D721Med (cell line): ENCODE measurements at places on chromosomes 3 and 15.

GRCh38 chr15:85614059-85614458 is 180.7 kb downstream of the KLHL25 start:
- DNase-seq: no peak

GRCh38 chr3:21041621-21042020 is 709.4 kb downstream of the ZNF385D start:
- DNase-seq: no peak

- no peak for DNase-seq
These were observed 5.4 kb downstream of the MUC4 start for GRCh38 chr3:195806211-195806915.

DNA sequence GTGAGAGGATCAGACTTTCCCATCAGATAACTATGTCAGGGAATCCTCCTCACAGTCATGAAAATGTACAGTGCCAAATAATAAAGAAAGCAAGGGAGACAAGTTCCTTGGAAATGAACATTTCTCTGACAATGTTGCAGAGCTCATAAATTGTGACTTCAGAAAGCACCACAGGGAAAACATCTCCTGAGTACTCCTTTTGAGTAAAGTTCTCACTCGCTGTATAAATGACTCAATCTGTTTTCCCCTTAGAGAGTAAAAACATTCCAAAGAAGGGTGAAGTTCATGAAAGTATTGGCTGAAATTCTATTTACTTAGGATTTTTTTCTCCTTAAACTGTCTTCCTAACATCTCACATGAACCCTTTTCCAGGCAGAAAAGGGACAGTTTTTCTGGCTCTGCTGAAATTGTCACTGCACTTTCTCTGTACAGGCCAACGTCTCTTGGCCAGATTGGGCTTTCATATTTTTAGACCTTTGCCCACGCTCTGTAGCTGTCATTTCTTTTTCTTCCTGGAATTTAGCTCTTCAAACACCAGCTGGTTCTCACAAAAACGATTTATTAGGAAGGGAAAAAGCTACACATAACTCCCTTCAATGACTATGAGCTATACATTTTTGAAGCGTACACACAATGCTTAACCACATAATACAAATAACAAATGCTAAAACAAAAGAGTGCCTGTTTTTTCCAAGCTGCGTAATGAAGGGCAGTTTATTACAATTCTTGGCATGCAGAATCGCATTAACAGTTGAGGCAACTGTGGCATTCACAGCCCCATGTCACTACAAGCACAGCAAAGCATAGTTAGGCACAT is 216.1 kb downstream of the ATP8B4 start:
- DNase-seq: no peak

- no peak for DNase-seq
These were observed 88.4 kb upstream of the ATP11B start for GRCh38 chr3:182704926-182705325.

DNA sequence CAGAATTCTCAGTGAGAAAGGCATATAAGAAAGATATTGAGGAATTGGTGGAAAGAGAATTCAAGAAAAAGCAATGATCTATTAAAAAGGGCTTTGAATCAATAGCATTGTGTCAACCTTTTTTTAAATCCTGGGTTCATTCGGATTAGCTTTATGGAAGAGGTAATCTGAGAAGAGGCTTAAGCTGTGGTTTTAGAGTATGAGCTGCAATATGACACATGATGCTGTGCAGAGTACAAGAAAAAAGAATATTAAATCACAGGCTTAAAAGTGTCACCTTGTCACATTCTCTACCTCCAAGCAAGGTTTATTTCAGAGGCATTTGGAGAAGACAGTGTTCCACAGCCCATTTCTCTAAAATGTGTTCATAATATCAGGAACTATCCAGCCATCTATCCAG is 128.9 kb downstream of the RTP4 start:
- no peak for DNase-seq

DNA sequence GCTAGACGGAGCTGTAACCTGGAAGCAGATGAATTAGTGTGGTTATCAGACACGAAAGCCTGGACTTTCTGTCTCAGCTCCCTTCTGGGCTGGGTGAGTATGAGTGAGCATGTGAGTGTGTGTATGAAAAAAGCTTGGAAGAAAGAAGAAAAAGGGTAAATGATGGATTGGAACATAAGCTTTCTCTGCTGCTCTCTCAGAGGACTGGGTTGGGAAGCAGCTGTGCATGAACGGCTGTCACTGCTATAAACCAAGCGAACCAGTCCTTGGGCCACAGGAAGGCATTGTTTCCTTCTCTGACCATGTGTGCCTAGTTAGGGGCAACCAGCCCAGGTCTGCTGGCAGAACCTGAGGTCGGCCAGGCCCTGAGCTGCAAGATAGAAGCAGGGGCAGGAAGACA is 37.0 kb downstream of the UMPS start:
- no peak for DNase-seq

- no peak for DNase-seq
These were observed 50.6 kb downstream of the AGTR1 start for GRCh38 chr3:148748283-148748682.

- DNase-seq: no peak
These were observed 68.4 kb downstream of the DPH6 start for GRCh38 chr15:35477312-35478262.

DNA sequence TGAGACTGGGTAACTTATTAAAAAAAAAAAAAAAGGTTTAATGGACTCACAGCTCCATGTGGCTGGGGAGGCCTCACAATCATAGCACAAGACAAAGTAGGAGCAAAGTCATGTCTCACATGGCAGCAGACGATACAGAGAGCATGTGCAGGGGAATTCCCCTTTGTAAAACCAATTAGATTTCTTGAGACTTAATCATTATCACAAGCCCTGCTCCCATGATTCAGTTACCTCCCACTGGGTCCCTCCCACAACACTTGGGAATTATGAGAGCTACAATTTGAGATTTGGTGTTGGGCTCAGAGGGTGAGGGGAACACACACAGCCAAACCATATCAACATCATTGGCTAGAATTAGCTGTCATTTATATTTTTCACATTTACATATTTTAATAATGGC is 221.0 kb downstream of the RSRC1 start:
- DNase-seq: no peak

GRCh38 chr15:95291898-95292472 is 1038.5 kb upstream of the NR2F2 start:
- DNase-seq: no peak

DNA sequence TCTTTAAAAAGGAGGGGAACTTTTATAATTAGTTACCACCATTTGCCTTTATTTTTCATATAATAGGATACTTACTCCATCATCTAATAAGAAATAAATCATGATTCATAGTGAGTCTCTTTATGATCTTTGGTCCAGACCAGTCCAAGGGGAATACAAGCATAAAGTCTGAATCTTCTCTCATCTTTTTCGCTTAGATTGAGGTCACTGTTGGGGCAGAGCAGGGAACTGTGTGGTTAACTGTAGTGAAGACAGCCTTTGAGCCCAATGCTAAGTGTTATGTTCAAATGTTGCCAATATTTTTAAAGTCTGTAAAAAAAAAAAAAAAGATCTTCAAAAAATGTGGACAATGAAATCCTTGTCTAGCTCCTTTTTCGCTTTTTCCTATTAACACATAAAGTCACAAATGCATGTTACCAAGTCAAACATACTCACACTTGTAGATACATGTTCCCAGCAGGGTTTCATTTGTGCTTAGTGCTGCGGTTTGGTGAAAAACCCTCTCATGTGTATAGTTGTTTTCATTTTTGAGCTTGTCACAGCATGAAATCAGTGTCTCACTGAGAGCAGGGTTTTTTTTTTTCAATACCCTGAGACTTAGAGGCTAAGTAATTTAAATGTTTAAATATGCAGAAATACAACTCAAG is 72.1 kb downstream of the EPHA3 start:
- no peak for DNase-seq

DNA sequence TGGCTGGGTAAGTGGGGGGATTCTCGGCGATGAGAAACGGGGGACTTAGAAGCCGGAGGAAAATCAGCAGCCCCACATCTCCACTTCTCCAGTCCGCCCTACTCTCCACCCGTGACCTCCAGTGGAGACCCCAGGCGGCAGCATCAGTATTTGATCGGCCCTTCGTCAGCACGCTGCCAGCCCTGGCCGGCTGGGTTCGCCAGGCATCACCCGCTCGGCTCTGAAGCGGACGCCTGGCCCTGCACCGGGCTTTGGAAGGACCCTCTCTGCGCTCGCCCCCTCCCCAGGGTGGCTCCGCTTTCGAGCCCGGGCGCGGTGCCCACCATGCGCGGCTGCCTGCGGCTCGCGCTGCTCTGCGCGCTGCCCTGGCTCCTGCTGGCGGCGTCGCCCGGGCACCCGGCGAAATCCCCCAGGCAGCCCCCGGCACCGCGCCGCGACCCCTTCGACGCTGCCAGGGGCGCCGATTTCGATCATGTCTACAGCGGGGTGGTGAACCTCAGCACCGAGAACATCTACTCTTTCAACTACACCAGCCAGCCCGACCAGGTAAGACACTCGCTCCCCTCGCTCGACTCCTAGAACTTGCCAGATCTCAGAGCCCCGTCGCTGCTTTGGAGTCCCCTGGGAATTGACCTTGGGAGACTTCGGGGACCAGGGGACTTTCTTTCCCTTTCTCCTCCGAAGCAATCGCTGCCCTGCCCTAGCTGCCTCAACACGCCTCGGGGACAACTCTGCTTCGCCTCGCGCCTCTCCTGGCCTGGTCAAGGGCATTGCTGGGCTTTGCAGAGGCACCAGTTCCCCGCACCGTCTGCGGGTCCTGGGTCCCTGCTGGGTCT is 561 bp downstream of the SIDT1 start:
- no peak for DNase-seq

DNA sequence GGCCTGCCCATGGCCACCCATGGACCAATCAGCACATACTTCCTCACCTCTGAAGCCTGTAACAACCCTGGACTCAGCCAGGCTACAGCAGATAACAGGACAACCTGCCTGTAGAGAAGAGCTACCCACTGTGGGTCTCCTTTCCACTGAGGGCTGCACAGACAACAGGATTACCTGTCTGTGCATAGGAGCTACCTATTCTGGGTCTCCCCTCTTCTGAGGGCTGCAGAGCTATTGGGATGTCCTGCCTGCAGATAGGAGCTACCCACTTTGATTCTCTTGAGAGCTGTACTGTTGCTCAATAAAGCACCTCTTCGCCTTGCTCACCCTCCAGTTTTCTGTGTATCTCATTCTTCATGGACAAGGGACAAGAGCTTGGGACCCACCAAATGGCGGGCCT is 23.8 kb upstream of the CHST2 start:
- DNase-seq: no peak

GRCh38 chr3:9808345-9809037 is 1.6 kb upstream of the TTLL3 start:
- DNase-seq: no peak

DNA sequence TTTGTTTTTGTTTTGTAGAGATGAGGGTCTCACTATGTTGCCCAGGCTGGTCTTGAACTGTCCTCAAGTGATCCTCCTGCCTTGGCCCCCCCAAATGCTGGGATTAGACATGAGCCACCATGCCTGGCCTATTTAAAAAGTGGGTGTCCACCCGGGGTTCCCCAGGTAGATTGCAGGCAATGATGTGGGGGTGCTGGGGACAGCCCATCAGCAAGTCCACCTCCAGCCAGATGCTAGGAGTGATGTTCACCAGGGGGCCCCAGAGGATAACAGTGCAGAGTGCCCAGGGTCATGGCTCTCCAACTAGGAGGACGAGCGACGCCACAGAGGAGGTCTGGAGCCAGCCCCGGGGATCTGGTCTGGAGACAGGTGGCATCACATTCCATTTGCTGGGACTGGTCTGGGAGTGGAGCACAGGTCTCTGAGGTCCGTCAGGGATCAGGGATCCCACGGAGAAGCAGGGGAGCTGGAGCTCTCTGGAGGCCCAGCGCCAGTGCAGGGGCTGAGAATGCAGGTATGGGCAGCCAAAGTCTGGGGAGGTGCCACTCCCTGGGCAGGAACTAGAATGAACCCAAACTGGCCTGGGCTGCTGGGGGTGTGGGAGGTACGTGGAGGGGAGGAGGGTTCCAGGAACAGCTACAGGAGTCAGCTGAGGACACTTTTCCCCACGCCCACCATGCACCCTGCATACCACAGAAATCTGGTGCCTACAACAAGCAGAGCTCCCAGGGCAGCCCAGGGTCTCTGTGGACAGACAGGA is 51.2 kb upstream of the PCSK6 start:
- no peak for DNase-seq

- DNase-seq: no peak
These were observed 7.6 kb upstream of the TMEM44 start for GRCh38 chr3:194640829-194641228.

DNA sequence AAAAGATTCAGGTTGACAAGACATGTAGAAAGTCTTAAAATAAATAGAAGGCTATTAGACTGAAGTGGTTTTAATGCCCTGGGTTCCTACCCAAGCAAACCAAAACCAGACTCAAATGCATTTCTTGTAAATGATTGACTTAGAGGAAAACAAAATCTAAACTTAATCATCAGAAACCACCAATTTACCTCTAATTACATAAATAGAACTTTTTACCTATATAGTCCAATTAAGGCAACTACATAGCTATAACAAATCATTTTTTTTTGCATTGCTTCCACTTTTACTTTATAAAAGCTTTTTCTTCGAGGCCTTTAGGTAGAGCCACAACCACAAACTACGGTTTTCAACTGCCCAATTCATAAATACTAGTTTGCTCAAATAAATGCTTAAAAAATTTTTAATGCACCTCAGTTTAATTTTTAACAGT is 231.3 kb upstream of the ARHGEF26 start:
- no peak for DNase-seq

DNA sequence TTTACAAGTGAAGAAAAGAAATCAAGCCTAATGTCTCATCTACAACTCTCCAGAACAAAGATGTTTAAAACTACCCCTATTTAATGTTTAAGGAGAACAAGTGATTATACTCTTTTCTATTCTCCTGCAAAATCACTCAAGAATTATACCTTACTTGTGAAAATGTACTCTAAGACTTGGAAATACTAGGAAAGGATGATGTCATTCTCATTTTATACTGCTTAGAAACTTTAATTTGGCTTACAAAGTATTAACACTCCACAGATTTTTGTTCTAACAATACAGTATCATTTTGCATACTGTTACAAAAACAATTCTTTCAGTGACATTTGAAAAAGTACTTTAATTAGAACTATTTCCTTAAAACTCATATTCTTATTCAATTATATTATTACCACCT is 89.5 kb downstream of the SMARCC1 start:
- DNase-seq: no peak

GRCh38 chr15:81239190-81239589 is 42.5 kb downstream of the IL16 start:
- no peak for DNase-seq

- no peak for DNase-seq
These were observed 110.9 kb downstream of the BDH1 start for GRCh38 chr3:197444793-197445379.

DNA sequence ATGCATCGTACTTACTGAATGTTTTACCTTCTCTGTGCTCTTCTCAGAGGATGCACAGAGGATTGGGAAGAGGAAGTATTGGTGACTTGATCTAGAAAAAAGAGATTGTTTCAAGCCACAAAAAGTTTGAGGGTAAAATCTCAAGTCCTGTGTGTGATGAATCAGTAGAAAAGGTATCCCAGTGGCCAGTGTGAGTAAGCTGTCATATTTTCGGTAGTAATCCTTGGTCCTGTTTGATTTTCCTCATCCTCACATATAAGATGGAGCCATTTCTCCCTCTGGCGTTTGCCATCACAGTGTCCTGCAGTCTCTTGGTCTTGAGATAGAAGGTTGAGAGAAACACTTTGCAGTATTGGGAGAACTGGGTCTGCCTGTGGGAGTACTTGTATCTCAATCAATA is 166.8 kb downstream of the LPP start:
- DNase-seq: no peak

- DNase-seq: no peak
These were observed 25.9 kb downstream of the SERP1 start for GRCh38 chr3:150520408-150520807.

GRCh38 chr15:67039384-67040075 is 25.9 kb upstream of the SMAD3 start:
- DNase-seq: no peak

- no peak for DNase-seq
These were observed 113.5 kb upstream of the TOPAZ1 start for GRCh38 chr3:44128057-44128775.
